Lung (tissue), 17 donors: ENCODE measurements at places on chromosomes 1 and 21. TPM values are rescaled to one million over a fixed set of nuclear protein-coding genes. Genes with fewer than 3 reads are reported as not detected.

GRCh38 chr1:110581682-110582145 is 24.4 kb downstream of the KCNA2 start:
- DNase-seq, result no peak

GRCh38 chr1:108742253-108742652 is 4.2 kb upstream of the STXBP3 start:
- no peak for DNase-seq

DNA sequence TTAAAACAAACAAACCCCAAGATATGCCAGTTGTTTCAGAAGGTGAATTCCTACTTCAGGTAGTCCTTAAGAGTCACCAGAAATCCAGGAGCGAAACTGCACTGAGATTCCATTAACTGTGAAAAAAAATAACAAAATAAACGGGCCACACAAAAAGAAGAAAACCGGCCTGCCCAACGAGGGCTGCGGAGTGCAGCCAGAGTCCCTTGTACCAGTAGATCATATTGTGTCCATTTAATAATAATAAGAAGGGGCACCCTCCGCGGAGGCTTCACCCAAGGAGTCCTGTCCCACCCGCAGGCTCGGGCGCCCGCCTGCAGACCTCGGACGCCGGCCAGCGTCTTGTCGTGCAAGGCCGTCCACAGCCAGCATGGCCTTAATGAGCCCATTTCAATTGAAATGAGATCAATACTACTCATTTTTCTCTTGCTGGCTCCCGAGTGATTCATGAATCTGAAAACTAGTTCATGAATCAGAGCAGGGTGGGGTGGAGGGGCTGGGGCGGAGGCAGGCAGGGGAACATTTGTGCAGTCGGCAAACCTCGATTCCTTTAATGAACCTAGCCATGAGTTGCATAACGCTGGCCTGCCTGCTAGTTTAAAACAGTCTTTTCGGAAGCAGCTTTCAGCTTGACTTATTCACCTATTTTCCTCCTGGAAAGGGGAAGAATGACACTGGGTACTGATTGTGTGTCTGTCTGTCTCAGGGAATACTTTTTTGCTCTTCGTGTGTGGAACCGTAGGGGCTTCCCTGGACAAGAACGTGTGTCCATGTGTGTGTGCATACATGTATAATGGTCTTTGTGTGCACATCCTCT is 113.1 kb upstream of the IRF2BP2 start:
- no peak for DNase-seq

GRCh38 chr1:57007948-57008347 is 42.1 kb upstream of the C8B start:
- DNase-seq, result peak; percentile 55

DNA sequence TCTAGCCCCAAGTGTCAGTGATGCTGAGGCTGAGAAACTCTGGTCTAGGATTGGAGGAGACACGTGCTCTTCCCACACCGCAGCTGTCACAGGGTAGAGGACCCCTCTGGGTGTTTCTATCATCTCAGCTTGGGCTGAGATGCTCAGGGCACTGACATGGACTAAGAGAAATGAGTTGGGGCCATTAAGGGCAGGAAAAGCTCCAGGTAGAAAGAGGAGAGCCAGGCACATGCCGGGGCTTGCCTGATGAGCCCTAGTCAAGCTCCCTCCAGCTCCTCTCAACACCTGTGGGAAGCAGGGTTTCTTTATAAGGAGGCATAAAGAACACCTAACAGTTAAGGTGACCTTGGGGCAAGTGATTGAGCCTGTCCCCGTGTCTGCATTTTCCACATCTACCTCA is 17.3 kb downstream of the ABCA4 start:
- DNase-seq, result no peak

CSDE1 gene
- 419 TPM for total RNA-seq

DCDC2B gene
- total RNA-seq, result 7.2 TPM

LINGO4 gene
- not detected for total RNA-seq

GABPB2 gene
- total RNA-seq, result 10.5 TPM

LCE2A gene
- total RNA-seq, result not detected

GJA8 gene
- total RNA-seq, result not detected

RGS5 gene
- 77.2 TPM for total RNA-seq

CLCA2 gene
- total RNA-seq, result 0.17 TPM

MORC3 gene
- 23.0 TPM for total RNA-seq

DNAJC28 gene
- 1.3 TPM for total RNA-seq

FGR gene
- total RNA-seq, result 108 TPM
